ENCODE measurements at places on chromosomes 1 and 21.

DNA sequence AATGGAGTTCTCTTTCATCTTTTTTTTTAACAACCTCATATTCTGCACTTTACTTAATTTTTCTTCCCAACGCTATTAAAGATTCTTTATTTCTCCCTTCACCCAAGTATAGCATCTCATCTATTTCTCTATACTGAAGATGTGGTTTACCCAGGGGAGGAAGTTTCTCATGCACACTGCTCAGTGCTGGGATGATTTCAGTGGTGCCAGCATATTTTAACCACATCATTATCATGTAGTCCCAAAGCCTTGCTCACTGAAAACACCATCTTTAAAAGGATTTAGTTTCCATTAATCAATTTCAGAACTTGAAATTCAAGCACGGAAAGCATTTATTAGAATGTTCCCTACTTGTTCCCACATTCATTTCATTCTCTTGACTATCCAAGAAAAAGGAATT lies 725.7 kb downstream of the USP25 start:
- no peak for DNase-seq

DNA sequence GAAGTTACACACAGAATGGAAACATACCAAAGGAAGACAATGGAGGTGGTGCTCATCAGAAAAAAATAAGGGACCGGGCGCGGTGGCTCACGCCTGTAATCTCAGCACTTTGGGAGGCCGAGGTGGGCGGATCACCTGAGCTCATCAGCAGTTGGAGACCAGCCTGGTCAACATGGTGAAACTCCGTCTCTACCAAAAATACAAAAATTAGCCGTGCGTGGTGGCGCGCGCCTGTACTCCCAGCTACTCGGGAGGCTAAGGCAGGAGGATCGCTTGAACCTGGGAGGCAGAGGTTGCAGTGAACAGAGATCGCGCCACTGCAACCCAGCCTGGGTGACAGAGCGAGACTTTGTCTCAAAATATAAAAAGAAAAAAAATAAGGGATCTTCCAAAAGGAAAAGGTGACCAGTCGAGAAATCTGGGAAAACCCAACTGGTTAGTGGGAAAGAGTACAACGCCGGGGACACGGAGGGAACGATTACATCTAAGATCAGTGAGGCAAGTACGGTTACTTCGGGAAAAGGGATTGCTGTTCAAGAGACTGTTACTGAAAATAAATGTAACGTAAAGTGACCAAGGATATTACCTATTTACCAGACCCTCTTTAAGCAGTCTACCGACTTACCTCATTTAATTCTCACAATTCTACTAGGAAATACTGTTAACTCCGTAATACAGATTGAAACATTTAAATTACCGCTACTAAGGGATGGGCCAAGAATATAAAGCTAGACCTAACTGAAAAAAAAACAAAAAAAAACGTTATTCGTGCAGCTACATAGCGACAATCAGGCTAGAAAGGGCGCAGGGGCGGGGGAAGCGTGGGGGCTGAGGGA lies 822 bp downstream of the CCT3 start:
- DNase-seq: peak; percentile 24

DNA sequence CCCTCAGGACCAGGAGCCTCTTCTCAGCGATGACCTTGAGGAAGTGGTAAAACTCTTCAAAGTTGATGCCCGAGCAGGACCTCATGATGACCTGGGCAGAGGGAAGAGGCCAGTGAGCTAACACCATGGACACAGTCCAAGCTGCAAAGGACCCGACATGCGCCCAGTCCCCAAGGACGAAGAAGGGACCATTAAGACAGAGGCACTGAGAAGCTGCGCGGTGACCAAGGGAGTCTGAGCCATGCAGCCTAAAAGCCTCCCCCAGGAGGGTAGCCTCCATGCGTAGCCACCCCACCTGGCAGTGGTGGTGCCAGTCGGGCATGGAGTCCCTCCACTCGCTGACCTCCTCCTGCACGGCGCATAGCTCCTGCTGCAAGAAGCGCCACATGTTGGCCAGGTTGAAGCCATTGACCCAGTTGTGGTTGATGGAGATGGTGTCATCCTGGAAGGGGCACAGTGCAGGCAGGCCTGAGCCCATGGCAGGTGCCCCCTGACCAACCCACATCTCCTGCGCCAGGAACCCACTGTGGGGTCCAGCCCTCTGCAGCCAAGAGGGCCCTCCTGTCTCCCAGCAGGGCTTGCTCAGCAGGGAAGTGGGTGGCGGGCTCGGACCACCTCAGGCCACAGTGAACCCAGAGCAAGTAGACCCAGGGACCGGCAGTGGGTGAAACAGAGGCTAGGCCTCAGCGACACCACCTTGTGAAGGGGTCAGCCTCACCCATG lies 2.4 kb downstream of the JMJD4 start:
- DNase-seq: no peak

DNA sequence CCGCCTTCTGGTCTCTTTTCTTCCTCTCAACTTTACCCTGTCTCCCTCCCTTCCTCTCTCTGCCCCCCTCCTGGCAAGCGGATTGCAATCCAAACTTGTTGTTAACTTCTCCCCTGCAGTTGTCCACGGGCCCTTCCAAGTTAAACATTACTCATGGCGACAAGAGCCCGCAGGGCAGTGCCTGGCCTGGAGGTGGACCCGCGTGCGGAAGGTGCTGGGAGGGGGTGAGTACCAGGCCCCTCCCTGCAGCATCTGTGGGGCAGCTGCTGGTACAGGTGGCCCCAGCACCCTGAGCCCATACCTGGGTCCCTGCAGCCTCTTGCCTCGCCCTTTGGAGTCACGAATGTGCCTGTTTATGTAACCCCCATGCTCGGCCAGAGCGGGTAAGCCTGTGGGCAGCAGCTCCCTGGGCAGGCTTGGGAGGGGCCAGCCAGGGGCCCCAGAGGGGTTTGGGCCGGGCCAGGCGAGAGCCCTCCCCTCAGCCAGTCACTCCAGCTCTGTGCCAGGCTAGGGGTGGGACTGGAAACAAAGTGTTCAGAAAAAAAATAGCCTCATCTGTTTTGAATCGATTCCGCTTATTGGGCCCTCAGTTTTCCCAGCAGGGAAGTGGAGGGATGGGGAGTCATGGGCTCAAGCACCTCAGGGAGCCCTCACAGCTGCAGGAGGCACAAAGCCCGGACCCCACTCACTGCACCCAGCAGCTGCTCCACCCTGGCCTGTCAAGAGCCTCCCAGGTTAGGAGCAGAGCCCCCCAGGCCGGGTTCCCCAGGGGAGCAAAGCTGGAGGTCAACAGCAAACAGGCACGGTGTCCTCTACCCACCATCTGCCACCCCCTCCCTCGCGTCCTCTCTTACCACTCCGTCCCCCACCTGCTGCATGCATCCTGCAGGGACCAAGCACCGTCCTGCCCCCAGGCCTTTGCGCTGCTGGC lies 14.0 kb upstream of the FAAP20 start:
- DNase-seq: no peak

GRCh38 chr21:36325373-36326010 lies 5.5 kb downstream of the MORC3 start:
- DNase-seq: no peak

- DNase-seq: no peak
These were observed 177.6 kb downstream of the RASAL2 start for GRCh38 chr1:178271471-178271870.

DNA sequence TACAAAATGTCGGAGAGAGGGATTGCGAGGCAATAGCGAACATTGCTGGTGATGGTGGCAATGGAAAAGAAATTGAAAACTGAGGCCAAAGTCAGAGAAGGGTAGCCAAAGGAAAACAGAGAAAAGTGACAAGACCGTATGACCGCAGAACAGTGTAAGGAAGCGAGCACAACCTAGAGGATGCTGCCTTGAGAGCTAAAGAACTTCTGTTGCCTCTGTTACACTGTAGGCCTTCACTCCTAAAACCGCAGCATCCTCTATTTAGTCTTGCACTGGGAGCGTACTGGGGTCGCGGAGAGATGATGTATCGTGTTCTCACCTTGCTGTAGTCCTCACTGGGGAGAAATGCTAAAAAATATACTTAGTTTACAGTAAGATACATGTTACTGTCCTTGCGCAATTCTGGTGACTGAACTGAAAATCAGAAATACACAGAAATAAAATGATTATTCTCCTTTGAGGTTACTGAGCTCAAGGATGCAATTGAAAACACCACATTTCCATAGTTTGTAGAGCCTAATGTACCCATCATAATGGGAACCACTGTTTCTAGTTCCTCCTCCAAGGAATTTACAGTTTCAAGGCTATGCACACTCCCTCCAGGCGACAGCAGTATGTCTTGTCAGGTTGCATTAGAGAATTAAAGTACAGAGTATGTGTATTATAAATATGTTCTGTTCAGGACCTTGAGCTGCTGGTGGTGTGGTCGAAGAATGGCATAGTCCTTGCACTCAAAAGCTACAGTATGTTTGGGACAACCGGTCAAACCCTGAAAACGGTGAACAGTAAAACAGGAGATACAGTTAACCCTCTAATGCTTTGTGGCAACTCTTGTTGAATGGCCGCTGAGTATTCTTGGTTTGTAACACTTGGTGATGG lies 1.3 kb downstream of the NEK7 start:
- DNase-seq: peak; percentile 38

DNA sequence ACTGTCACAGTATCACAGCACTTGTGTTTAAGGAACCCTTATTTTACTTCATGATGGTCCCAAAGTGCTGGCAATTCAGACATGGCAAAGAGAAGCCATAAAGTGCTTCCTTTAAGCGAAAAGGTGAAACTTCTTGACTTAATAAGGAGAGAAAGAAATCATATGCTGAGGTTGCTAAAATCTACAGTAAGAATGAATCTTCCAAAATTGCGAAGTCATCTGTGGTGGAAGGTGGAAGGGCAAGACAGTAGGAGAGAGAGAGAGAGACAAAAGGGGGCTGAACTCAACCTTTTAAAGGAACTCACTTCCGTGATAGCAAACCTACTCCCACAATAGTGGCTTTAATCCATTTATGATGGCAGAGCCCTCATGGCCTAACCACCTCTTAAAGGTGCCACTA lies 19.3 kb upstream of the AADACL3 start:
- no peak for DNase-seq

DNA sequence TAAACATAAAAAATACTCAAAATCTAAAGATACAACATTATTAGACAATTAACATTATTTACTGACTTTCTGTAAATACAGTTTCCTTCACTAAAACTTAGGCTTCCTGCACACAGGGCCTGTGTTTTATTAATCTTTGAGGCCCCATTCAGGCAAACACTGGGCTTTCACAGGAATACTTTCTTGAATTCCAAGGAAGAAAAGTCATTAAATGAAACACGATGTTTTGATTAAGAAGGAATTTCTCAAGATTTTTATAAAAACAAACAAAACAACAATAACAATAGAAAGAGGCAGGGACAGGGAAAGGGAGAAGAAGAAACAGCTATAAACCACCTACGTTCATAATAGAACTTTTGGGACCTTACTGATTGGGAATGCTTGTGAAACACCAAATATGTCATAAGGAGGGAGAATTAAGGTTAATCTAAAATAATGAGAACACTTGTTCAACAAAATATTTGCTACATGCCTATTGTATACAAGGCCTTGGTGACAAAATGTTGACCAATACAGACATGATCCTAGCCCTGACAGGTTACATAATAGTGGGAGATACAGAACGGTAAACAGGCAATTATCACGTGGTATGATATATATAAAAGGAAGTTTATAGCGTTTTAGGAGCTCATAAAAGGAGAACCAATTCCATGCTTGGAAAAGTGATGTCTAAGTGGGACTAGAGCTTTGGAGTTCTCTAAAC lies 3.6 kb downstream of the DDAH1 start:
- DNase-seq: no peak

GRCh38 chr21:34520764-34521508 lies 8.9 kb upstream of the KCNE1 start:
- no peak for DNase-seq

DNA sequence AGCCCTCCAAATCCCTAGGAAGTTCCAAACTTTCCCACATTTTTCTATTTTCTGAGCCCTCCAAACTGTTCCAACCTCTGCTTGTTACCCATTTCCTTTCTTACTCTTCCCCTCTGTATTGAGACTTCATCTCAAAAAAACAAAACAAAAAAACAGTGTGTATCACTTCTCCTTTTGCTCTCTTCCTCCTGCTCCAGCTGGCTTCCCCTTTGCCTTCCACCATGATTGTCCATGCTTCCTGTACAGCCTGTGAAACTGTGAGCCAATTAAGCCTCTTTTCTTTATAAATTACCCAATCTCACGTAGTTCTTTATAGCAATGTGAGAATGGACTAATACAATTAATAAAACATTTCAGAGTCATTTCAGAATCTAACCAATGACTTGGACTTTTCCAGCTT lies 69.6 kb upstream of the KRTAP19-8 start:
- DNase-seq: no peak

DNA sequence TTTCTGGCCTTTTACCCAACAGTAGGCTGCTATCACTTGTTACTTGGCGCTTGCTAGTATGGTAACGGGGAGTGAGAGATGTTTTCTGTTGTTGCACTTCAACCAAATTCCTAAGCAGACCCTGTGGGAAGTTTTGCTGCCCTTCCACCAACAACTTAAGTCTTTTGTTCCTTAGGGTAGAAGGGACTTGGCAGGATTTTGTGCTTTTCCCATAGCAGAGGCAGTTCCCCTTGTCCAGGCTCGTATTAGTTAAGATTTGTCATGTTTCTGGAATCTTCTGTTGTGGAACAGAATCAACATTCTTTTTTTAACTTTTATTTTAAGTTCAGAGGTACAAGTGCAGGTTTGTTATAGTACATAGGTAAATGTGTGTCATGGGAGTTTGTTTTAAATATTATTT lies 73.2 kb upstream of the SGIP1 start:
- DNase-seq: no peak

DNA sequence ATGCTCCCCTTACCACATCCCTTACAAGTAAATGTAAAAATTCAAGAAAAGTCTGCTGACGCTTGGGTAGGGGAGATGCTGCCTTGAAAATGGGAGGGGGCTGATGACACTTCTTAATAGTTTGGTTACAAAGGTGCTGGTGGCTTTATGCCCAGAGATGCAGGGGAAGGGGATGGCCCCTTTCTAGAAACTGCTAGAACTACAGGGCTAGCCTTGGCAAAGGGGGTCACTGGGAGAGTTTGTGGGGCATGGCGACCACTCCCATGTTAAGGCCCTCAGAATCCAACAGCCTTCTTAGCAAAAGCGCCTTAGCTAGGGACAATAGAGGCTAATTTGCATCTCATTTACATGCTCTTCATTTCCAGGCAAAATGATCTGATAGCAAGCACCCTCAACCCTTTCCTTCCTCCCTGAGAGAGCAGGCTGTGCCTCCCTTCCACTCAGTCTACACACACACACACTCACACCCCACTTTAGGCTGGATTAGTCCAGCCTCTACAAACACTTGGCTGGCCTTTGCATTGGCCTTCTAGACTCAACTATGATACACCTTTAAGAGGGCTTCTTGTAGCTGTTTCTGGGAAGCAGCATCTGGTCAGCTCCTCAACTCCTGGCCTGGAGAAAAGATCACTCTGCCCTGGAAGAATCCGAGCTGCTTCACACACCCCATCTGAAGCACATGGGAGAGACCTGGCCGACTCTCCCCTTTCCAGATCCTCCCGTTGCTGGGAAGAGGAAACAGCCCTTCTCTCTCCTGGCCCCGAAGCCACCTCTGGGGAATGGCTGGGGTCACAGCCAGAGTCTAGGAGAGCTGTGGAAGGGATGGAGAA lies 1.7 kb downstream of the SEMA6C start:
- no peak for DNase-seq

- no peak for DNase-seq
These were observed 110.4 kb upstream of the NGF start for GRCh38 chr1:115448282-115449044.

GRCh38 chr1:58412071-58412580 lies 134.4 kb downstream of the OMA1 start:
- DNase-seq: no peak

- no peak for DNase-seq
These were observed 60.5 kb upstream of the IGSF21 start for GRCh38 chr1:18047122-18047521.

Data from stimulated activated naive CD8-positive, alpha-beta T cell treated with anti-CD3 and anti-CD28 coated beads, Interleukin-15, Interleukin-2, amounts not matched to agents 100 U/mL and 50 U/mL, for 24 hours (primary cell).